ENCODE measurements at places on chromosomes 7 and 10.

DNA sequence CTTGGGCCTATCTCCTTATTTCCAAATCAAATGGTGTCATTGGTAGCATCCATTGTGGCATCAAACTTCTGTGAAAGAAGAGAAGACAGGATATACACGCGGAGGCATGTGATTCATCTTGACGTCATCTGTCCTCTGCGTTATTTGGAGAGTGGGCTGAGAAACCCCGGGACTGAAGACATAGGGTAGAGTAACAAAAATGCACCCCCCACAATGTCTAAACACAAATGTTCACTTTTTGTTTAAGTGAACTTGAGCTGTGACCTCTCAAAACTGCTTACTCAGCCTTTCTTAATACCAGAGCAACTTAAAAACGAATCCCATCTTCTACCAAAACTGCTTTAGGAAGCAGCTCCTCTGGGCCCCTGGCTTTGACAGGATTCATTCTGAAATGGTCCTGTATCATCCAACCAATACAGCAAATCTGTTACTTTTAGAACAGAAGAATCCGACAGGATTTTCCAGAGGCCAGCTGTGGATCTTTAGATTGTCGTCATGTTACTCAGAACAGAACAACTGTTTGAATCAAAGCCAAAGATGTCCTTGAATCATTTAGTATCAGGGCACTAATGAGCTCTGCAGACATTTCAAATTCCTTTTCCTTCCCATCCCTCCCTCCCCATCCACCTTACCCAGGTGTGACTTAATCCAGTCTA lies 438.1 kb downstream of the SUGCT start:
- DNase-seq, result no peak

DNA sequence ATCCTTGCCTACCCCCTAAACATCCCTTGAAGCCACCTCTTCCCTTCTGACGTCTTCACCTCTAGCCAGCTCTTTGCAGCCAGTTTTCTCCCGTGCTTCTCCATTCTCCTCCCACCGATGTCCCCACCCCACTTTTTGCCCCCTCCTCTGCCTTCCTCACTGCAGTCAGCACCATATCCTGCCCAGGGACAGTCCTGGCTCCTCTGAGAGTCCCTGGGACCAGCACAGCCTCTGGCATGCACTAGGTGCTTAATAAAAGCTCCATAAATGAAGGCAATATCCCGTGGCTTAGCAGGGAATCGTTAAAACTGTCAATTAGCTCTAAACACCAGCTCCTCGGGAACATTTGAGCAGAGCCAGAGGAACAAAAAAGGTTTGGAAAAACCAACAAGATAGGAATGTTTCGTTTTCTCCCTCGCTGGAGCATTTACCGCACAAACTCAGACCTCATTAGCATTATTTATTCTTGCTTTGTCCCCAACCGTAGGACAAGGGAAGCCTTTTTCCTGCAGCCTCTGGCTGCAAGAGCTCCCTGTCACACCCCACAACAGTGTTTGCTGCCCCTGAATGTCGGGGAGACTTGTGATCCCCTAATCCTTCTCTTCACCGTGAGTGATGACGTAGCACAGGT lies 16.1 kb downstream of the MYL10 start:
- no peak for DNase-seq

DNA sequence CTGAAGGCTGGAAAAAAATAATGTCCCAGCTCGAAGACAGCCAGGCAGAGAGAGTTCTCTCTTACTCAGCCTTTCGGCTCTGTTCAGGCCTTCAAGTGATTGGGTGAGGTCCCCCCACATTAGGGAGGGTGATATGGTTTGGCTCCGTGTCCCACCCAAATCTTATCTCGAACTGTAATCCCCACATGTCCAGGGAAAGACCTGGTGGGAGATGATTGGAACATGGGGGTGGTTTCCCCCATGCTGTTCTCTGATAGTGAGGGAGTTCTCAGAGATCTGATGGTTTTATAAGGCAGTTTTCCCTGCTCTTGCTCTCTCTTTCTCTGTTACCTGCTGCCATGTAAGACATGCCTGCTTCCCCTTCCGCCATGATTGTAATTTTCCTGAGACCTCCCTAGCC lies 36.6 kb upstream of the LEP start:
- DNase-seq, result no peak

GRCh38 chr10:85613391-85613790 lies 753.2 kb downstream of the GRID1 start:
- DNase-seq, result no peak

DNA sequence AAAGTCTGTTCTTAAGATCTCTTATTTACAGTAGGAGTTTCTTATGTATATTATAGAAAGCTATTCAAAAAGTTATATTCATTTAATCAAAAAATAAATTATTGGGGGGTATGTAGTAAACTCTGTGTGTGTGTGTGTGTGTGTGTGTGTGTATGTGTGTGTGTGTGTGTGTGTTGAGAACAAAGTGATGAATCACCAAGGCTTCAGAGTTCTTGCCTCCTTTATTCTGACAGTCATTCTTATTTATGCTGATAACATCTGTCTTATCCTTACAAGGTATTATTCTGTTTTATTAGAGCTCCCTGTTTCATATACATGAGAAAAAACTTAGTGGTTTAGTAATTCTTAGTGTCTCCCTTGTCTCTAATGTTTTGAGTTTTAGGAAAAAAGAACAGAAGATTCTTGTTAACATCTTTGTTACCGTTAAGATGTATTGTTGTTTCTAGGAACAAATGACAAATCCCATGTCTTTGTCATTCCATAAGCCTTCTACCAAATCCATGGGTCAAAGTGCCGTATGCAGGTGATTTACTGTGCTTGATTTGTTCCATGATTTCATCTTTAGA lies 424.0 kb downstream of the EXOC4 start:
- DNase-seq, result no peak

GRCh38 chr7:138979988-138980562 lies 1.1 kb downstream of the KIAA1549 start:
- no peak for DNase-seq

GRCh38 chr10:15632456-15633091 lies 87.1 kb downstream of the ITGA8 start:
- no peak for DNase-seq
